Naive B cell (primary cell): ENCODE measurements at places on chromosomes 4 and X.

- no peak for DNase-seq
Measured at GRCh38 chrX:32532262-32532661, 679.1 kb downstream of the DMD start.

DNA sequence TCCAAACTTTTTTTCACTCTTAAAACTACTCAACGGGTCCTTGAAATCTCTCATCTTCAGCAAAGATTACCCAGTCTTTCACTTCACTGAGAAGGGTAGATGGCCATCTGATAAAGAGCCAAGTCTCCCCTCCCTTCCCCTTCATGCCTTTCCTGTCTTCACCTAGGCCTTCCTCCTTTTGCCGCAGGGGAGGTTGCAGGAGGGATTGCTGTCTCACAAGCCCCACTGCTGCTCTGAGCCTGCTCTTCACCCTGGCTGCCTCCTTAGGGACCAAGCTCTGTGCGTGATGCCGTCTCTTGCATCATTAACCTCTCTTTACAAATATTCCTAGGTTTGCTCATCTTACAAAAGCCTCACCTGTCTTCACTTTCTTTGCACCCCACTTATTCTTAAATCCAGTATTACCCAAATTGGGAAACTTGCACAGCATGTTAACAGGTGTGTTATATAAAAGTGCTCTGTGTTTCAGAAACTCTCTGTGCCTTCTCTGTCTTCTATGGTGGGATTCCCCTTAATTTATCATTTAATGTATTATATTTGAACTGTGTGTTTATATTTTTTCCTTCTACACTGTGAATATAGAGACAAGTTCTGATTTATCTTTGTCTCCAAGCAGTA, 3.8 kb downstream of the ZFX start:
- DNase-seq, result no peak

DNA sequence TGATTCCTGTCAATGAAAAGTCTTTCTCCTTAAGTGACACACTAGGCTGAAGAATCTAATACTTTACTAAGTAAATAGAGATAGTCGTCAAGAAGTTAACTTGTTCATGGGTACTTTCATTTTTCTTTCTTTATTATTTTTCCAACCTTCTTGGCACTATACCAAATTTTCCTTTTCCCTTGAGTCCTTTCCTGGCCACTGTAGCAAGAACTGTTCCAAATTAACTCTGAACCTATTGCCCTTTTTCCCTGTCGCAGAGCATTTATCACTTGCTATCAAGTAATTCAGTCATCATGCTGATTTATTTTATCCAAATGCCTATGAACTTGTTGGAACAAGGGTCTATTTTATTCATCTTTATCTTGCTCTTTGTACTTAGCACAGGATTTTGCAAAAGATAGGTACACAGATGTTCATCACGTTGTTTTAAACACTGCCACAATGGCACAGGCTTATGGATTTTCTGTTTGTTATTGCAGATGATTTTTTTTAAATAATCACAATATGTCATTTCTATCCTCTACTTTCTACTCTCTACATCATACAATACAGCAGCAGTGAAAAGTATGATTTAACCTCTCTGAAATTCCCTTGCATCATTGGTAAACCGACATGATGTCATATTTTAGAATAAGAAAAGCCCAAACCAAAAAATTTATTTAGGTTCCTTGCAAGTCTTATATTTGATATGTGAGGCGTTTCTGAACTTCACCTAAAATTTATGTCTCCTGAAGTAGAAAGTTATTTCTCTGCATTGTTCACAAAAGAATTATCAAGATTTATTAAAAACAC, 2352.3 kb downstream of the PCDH7 start:
- no peak for DNase-seq

DNA sequence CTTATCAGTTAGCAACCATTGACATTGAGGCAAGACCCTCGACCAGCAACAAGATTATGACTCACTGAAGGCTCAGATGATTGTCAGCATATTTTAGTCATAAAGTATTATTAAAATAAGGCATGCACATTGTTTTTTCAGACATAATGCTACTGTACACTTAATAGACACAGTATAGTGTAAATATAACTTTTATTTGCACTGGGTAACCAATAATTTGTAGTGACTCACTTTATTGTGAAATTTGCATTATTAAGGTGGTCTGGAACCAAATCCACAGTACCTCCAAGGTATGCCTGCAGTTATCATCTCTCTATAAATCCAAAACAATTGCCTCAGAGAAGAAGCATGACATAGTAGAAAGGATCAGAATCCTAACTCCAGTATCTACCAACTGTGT, 330.1 kb upstream of the SMIM31 start:
- DNase-seq, result no peak

GRCh38 chr4:2745981-2746806, 9.9 kb downstream of the TNIP2 start:
- DNase-seq, result peak; percentile 81

DNA sequence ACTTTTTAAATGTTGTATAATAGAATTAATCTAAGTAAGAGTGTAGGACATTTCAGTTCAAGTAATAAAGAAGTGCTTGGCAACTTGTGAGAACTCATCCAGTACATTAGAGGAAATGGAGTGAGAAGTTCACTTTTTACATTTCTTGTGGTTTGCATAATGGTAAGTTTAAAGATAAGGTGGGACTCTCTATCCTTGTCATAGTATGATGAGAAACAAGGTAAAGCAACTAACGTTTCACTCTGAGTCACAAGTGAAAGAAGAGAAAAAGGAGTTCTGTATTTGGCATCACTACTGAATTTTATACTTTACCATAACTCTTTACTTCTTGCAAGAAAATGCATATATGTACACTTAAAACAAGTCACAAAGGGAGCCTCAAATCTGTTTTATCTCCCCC, 219.4 kb downstream of the SLC4A4 start:
- no peak for DNase-seq

- DNase-seq, result no peak
Measured at GRCh38 chrX:105653891-105654290, 168.4 kb upstream of the NRK start.

DNA sequence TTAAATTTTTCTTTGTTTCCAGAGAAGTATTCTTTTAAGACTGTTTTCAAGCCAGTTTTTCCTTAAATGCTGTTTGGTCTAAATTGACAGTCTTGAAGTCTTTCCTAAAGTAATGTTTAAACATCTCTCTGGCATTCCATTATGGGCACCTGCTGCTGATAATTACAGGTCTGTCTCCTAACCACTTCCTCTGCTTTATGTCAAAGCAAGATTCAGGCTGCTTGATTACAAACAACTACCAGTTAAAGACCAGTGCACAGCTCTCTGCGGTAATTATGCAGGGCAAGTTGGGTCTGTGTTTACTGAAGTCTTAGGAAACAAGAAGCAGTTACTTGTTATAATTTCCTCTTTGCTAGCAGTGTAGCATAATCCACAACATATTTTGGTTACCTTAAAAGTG, 17.6 kb downstream of the UNC5C start:
- no peak for DNase-seq

DNA sequence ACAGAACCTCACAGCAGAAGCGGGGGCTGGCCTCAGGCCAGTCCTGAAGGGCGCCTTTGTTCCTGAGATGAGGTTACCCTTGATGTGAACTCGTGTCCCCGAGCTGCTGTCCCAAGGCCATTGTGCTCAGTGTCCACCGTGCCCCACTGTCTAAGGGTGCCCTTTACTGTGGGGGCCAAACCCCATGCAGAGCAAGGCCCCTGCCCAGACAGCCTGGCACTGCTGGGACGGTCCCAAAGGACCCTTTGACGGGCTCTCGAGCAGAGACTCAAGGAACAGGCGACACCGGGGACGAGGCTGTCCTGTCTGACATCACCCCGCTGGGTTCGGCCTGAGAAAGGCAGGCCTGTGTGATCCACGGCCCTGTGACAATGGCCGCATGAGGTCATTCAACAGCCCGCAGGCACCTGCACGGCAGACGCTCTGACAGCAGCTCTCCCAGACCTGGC, 100.6 kb downstream of the ABLIM2 start:
- DNase-seq, result no peak

GRCh38 chr4:13918110-13918509, 290.6 kb upstream of the BOD1L1 start:
- DNase-seq, result no peak

DNA sequence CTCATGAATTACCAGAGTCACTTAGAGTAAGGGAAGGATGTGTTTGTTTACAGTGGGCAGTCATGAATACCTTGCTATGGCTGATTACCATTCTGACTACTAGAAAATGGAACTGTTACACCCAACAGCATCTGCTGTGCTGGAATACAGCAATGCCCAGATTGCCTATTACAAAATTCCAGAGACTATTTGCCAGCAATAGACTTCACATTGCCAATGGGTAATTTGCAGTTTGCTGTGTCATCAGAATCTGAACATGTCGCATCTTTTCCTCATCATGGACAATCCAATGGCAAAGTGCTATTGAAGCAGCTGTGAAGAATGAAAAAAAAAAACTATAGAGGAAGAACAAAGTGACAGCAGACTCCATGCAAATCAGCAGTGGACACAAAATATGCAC, 356.6 kb downstream of the CXXC4 start:
- no peak for DNase-seq

DNA sequence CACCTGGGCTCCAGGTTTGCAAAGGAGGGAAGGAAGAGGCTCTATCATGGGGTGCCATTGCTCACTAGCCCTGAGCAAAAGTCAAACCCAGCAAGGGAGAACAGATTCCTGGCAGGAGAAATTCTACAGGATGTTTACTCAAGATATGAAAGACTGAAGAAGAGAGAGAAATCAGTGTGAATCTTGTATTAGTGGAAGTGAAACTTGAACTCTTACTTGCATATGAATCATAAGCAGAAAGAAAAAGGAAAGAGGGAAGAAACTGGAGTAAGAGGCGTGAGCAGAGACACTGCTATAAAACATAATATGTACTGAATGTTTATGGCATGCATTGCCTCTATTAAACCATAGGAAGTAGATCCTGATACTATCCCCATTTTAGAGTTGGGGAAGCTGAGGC, 60.9 kb downstream of the C4orf46 start:
- no peak for DNase-seq

DNA sequence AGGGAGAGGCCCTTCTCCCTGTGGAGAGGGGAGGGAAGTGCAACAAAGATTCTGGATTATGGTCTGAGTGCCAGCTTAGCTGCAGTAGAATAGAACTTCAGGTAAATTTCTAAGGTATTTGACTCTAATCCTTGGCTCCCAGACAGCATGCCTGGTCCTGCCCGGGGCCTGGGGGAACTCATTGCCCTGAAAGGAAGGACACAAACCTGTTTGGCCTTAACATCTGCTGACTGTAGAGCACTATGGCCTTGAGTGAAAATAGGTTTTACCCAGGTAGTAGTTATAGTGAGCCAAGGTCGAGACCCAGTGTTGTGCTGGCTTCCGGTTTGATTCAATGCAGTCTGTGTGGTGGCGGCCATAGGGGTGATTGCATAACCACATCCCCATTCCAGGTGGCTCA, 64.4 kb downstream of the RPS6KA6 start:
- DNase-seq, result no peak

DNA sequence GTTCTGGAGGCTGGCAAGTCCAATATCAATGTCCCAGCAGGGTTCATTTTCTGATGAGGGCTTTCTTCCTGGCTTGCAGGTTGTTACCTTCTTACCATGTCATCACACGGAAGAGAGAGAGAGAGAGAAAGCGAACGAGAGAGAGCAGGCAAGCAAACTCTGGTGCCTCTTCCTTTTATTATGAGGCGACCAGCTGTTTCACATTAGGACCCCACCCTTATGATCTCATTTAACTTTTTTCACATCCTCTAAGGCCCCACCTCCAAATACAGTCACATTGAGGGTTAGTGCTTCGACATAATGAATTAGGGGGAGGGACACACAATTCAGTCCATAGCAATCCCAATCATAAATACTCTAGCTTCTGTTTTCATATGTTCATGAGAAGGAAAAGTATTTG, 10.6 kb upstream of the GPR174 start:
- DNase-seq, result peak; percentile 61

GRCh38 chr4:75708218-75708691, 16.1 kb upstream of the USO1 start:
- peak; percentile 23 for DNase-seq

- no peak for DNase-seq
Measured at GRCh38 chr4:188168726-188169373, 29.6 kb downstream of the TRIML1 start.

DNA sequence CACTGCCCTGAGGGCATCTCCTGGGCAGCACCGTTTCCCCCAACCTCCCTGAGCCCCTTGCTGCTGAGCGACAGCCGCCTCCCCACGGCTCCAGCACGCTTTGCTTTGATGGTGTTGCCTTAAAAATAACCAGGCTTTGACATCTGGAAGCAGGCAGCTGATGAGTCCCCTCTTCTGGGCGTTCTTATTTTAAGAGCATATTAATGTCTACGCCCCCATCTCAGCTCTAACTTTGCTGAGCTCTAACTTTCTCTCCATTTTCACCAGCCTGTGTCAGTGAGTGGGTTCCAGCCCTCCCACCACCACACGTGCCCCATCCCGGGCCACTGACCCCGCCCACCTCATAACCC, 70.2 kb downstream of the ADRA2C start:
- DNase-seq, result no peak

DNA sequence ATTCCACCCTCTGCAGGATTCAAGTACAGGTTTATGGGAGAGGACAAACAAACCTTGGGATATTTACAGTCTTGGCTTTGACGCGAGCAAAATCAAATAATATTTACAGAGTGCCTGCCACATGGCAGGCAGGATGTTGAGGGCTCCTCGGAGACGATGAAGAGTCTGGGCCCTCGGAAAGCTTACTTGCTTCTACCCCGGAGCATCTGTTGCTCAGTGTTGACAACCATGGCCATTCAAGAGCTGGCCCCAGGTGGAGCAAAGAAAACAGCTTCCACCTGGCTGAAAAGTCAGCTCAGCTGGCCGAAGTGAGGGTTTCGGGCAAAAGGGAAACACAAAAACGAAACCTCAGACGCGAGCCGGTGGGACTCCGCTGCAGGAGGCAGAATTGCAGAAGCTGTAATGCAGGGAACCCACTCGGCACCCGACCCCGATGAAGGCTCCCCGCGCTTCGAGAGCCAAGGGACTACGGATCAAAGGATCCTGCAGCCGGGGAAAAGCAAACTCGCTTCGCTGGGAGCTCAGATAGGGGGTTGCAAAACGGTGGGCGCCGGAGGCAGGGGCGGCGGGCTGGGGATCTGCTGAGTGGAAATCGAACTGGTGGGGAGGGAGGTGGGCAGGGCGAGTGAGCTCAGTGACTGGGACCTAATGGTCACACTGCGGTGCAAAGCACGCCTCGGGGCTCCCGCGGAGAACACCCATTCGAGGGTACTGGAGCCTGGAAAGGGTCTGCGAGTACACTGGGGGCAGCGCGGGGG, 805 bp downstream of the ATP8A1 start:
- peak; percentile 70 for DNase-seq
